Mammary epithelial cell (primary cell): ENCODE measurements at places on chromosomes 7 and 10. TPM values are rescaled to one million over a fixed set of nuclear protein-coding genes. Genes with fewer than 3 reads are reported as not detected.

Gene TAS2R41
- total RNA-seq = not detected in 2 replicates

Gene ITGB8
- 17.6 and 41.9 TPM in 2 replicates for total RNA-seq

Gene ADAM22
- 0.33 TPM in 1 of 2 replicates, not detected in the other for total RNA-seq

Gene C10orf105
- total RNA-seq = under 0.01 TPM

Gene TFEC
- 0.19 TPM in 1 of 2 replicates, not detected in the other for total RNA-seq

Gene ACBD7
- total RNA-seq = 0.33 TPM

Gene GRM3
- not detected for total RNA-seq

Gene NXPH1
- total RNA-seq = not detected

- no peak for DNase-seq
Measured at GRCh38 chr7:108385834-108386422, 70.3 kb downstream of the NRCAM start.

DNA sequence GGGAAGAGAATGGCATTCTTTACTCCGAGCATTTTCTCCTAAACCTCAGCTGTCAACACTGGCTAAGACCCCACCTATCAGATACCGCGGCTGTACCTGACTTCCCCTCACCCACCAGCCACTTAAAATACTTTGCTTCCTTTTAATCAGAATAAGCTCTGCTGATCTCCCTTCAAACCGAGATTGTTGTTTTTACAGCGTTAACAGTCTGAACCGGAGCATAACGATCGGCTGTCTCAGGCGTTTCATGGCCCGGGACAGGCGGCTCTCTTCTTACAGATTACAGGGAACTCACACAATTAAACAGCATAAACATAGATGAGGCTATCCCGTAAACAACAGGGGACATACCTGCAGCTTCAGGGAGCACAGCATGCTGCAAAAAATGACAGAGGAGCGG lies 174.3 kb upstream of the RNF32 start:
- DNase-seq = no peak

GRCh38 chr7:63899691-63900393 lies 98.8 kb upstream of the ZNF722 start:
- DNase-seq = no peak

DNA sequence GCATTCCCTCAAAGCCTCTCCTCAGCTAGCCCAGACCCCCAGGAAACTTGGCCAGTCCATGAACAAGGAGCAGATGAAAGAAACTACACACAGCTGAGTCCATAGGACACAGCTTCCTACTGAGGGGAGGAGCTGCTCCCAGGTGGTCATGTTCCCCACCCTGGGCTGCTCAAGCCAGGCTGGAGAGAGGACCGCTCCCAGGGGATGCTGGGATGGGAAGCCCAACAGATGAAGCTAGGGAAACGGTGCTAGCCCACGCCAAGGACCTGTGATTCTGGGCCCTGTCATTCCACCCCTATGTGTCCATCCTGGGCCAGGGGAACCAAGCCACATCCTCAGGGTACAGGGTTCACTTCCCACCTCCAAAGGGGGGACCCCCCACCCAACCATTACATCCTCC lies 19.0 kb downstream of the KCNH2 start:
- DNase-seq = no peak

DNA sequence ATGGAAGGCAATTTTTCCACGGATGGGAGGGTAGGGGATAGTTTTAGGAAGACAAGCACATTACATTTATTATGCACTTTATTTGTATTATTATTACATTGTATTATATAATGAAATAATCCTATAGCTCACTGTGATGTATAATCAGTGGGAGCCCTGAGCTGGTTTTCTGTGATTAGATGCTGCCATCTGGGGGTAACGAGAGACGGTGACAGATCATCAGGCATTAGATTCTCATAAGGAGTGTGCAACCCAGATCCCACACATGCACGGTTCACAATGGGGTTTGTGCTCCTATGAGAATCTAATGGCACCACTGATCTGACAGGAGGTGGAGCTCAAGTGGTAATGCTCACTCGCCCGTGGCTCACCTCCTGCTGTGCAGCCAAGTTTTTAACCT lies 103.9 kb upstream of the STK17A start:
- peak; percentile 28 for DNase-seq

DNA sequence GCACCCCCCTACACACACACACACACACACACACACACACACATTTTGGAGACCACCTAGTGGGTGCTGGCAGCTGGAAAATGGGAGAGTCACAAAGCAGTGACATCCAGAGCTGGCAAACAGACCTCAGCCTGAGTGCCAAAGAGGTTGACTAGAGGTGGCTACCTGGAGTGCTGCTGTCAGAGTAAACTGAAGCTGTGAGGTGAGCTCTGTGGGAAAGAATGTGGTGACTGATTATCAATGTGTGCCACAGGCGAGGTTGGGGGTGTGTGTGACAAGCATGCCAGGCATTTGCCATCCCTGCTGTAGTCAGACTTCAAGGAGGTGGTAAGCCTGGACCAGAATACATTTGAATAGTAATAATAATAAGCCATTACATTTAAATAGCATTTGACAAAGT lies 120.6 kb downstream of the SLIT1 start:
- peak; percentile 52 for DNase-seq

- no peak for DNase-seq
Measured at GRCh38 chr10:44280226-44281014, 104.5 kb downstream of the CXCL12 start.

DNA sequence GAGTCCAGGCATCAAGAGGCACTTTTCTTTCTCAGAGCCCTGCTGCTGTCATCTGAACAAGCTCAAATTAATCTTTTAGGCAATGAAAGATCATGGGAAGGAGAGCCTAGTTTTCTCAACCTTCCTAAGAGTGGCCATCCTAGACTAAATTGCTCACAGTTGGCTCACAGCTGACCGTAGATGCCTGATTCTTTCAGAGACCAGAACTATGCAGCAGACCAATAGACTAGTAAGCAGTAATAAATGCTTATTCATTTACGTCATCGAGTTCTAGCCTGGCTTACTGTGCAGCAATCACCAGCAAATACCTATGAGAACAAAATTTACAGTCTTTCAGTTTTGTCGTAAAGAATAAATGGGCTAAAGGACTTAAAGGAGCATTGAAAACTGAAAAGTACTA lies 602.9 kb upstream of the GHITM start:
- DNase-seq = no peak

GRCh38 chr7:83118347-83119025 lies 44.2 kb downstream of the PCLO start:
- no peak for DNase-seq

DNA sequence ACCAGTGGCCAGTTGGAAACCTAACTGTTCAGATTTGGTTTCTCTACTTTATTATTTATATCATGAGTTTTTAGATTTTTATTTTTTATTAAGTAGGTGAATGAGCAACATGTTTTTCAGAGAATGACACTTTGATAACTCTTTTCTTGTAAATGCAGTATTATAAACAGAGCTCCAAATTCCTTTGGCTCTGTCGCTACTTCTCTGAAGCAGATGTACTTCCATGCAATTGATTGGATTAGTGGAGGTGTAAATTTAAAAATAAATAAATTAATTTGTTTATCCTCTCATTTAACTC lies 34.3 kb upstream of the ICA1 start:
- no peak for DNase-seq

DNA sequence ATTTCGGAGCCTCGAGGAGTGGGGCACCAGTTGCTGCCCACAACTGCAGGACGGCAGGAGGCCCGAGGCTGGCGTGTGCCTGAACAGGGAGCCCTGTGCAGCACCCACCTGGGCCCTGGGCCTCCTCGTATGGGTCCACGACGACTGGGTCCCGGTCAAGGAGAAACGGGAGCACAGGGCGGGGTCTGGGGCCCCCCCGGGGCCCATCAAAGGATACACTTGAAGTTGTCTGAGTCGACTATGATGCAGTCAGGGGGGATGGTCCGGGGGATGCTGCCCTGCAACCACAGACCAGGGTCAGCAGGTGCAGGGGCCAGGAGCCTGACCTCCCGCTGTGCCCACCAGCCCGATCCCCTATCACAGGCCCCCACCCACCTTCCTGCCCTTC lies 28.5 kb upstream of the NKX6-2 start:
- no peak for DNase-seq

DNA sequence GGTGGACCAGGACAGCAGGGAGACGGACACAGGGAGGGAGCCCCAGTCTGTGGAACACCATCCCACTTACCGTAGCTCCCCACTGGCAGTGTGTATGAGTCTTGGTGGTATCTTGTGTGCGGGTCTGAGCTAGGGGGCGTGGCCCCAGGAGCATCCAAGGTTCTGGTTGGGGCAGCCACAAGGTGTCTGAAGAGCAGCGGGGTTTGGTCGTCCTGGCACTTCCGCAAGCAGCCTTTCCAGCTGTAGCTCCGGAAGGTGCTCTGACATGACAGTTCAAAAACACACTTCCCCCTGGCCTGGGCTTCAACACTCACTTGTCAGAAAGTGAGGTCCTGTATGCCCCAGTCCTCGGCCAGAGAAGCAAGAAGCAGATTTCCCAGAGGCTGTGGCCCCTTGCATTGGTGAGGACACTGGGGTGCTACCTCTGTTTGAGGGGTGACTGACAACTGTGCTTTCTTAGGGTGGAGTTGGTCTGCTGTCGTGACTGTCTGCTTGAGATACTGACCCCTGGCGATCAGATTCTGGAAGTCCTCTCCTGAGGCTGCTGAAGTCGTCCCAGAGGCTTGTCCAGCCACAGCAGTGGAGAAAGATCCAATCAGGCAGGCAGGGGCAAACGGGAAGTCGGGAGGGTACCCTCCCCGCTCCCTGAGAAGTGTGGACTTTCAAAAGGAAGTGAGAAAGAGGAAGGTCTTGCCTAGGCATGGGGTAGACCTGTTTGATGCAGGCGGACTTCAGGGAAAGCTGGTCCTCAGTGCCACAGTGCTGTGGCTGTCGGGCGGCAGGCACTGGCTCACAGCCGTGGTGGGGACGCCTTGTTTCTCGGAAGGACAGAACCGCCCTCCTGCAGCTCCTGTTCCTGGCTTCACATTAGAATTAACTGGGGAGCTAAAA lies 51.4 kb upstream of the PFKFB3 start:
- no peak for DNase-seq

GRCh38 chr10:77774940-77775391 lies 137.4 kb upstream of the KCNMA1 start:
- DNase-seq = no peak

DNA sequence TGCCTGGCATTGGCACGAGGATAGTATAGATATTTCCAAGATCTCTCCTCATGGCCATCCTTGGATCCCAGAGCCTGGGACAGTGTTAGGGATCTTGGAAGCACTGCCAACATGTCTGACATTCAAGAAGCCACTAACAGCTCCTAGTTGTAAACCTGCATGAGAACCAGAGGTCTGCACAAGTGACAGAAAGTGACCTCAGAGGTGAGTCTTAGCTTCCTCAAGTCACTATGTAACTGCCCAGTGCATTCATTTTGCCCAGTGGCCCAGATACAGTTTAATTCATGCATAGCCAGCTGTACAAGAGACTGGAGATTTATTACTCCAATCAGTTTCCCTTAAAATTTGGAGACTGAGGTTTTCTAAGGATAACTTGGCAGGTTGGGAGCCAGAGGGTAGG lies 16.7 kb downstream of the SUGCT start:
- DNase-seq = no peak

DNA sequence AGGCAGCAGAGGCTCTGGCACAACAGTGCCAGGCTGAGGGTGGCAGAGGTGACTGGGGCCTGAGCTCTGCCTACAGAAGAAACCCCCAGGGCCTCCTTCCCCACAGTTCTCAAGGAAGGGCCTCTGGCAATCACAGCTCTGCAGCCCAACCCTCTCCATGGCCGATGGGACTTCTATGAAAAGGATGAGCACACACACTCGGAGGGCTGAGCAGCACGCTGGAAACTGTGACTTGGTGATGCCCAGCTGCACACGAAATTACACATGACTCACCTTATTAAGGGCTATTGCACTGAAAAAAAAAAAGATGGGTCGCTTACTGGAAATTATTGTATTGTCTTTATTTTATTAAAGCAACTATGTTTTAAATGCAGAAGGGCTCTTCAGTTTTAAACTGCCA lies 42.9 kb upstream of the LRRC18 start:
- DNase-seq = no peak

GRCh38 chr10:97629289-97629688 lies 4.0 kb downstream of the MORN4 start:
- no peak for DNase-seq

DNA sequence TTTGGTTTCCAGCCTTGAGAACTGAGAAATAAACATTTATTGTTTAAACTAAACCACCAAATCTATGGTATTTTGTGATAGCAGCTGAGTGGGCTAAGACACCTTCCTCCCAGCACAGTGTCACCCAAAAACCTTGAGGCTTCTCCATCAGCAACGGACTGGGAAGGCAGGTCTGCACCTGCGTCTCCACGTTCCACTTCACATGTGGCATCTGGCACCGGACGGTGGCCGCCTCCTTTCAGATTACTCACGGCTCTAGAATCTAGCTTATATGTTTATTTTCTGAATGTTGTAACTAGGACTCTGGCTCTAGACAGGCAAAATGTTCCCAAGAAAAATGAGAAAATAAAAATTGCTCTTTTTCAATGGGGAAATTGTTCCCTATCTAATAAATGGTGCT lies 201.0 kb downstream of the ADARB2 start:
- DNase-seq = no peak

DNA sequence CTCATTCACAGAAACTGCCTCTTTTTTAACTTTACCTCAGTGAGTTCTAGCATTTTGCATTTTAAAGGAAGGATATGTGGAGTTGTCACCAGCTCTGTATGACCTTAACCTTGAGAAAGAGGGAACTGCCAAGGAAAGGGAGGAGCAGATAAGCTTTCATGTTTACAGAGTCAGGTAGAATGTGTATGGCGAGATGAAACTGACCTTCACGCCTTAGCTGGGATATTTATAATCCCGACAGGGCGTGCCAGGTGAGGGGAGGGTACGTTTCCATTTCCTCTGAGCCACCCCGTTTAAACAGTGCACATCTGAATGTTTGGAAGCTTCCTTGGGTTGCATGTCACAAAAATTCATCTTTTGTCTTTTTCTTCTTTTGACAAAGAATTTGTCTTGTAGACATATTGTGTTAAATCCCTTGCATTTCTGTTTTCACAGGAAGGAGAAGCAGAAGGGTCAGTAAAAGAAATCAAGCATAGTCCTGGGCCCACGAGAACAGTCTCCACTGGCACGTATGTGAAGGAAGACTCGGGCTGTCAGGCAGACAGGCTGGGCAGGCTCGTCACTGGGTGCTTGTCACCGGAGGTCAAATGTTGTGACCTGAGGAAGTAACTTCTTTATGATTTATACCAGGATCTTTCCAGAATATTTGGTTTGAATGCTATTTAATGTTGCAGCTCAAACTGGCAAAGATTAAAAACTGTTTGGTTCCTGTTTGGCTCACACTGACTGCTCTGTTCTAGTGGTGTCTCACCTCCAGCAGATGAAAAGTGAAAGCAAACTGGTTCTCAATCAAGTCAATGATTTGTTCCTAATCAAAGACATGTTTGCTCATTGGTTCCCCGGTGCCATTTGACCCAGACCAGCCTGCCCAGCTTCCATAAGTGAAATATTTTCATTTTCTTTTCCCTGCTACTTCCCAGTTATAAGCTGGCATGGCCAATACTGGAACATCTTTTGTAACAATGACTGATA lies 16.2 kb downstream of the OPTN start:
- DNase-seq = no peak

DNA sequence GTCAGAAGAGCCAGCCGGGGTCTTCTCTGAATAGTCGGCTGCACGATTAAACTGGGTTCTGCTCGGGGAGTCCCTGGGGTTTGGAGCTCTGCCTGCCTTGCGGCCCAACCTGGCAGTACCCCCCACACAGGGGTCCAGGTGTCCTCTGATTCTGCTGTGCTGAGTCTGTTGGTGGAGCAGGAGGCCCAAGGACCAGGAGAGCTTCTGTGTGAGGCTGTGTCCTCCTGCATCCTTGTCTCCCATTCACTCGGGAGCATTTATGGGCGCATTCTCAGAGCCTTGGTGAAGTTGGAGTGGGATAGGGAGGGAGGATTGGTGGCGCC lies 14.2 kb downstream of the INPP5A start:
- DNase-seq = no peak

- peak; percentile 54 for DNase-seq
Measured at GRCh38 chr10:61835069-61835945, 66.2 kb upstream of the ARID5B start.
